ENCODE measurements at places on chromosomes 2 and 18.

GRCh38 chr2:112255875-112256274, 1.0 kb upstream of the ZC3H8 start:
- DNase-seq = no peak

DNA sequence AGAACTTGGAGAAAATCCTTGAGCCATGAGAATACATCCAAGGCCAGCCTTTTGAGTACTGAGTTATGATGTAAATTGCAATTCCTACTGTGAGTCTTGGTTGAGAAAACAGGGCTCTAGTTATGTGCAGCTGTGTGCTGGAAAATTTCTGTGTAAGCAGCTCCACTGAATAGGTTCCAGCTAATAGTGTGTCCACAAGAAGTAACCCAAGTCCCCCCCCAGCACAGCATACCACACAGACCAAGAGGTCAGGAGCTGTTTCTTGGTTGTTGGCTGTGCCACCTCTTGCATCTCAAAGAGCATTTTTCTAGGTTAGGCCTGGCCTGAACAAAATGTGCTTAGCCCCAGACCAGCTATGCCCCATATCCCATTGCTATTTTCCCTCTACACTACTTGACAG, 36.8 kb upstream of the APCDD1 start:
- DNase-seq = no peak

DNA sequence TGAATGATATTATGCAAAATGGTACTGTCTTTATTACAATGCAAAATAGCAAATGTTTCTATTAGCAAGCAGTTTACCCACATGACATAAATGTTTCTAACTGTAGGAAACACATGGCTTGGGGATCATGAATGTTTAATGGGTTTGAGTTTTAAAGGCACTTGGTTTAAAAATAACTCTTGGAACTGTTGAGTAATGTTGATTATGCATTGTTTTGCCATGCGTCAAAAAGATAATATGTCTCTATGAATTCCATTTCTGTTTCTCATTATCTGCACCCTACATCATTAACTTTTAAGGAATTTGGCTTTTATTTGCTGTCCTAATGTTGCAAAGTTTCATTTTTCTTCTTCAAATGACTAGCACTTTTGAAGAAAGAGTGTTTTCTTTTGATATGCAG, 1355.5 kb downstream of the SUCLG1 start:
- no peak for DNase-seq

DNA sequence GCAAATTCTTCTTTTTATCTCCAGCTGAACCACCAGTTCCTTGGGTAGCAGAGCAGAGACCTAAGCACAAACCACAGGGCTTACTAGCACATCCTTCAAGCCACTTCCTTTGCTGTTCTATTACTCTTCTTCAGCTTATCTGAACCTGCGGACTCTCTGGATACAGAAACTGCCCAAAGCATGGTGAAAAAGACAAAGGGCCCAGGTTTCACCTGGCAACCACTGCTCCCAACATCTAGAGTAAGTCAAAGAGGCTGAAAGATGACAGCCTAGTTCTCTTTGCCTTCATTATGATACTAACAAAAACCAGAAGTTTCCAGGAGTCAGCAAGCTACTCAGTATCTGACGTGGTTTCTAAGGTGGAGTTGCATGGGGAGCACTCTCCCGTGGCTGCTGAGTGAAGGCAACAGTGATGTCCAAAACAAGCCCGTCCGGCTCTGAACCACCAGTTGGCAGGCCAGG, 43.4 kb downstream of the KANSL3 start:
- no peak for DNase-seq

DNA sequence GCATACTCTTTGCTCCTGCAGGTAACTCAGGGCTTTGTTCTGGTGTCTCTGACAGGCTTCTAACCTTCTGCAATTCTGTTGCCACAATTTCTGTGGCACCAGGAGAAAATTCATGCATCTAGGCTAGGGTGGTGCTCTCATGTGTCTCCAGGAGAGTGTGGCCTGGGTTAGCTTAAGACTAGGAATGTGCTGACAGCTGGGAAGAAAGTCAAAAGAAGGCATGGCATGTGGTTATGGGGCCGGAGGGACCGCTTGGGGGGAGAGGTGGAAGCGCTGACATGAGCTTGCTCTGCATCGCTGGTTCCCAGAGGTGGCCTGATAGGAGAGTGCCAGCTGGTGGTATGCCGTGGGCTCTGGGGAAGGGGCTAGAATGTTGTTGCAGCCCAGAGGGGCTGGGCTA, 173.3 kb upstream of the TNP1 start:
- no peak for DNase-seq

GRCh38 chr2:183859129-183859528, 734.9 kb downstream of the NUP35 start:
- no peak for DNase-seq

DNA sequence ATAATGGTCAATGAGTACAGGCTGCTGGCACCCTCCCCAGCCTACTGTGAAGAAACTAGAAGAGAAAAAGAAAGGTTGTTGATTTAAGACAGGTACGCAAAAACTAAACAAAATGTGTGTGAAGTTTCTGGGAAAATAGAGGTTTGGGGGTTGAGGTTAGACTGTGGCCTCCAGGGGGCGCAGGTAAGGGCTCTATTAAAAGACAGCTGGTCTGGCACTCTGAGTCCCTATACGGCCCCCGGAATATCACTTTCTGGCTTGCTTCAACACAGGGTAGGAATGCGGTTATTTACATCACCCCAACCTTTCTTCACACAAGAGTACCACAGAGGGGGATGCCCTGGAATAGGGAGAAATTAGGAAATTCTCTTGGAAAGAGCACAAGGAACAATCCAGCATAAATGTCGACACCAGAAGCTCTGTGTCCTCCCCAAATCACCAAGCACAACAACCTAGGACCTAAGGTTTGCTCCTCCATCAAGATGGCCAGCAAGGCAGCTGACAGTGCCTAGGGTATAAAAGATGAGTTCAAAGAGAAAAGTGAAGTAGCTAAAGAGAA, 480.8 kb upstream of the KLHL29 start:
- no peak for DNase-seq

DNA sequence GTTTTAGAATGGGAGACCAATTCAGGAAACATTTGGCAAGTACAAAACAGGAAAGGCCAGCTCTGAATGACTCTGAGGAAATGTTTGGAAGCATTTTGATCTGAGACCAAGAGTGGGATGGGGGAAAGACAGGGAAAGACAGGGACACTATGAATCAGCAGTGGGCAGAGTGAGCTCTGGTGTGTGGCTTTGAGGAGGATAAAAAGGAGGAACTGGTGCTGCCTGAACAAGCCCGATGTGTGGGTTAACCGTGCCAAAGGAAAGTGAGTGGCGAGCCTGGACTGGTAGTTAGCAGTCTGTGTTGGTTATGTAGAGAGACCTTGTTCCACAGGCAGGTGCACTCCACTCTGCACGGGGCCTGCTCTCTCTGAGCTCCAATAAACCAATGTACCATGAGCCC, 5.3 kb downstream of the MFSD6 start:
- DNase-seq = no peak

DNA sequence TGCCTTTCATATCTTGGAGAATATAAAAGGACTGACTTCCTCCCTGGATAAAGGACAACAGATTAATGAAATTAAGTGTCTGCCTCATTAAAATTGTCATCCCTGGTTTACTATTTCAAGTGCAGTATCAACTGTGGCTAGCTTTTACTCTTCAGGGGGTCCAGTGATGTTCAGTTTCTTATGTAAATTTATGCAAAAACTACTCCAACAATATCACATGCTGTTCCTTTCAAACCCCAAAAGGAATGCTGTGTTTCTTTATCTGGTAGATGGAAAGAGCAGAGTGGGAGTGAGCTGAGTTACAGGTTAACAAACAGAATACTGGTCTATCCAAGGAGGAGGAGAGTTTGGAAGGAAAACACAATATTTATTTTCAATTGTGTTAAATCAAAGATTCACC, 283.7 kb upstream of the VWC2L start:
- no peak for DNase-seq

GRCh38 chr18:21179590-21180220, 62.3 kb upstream of the GREB1L start:
- peak; percentile 35 for DNase-seq

DNA sequence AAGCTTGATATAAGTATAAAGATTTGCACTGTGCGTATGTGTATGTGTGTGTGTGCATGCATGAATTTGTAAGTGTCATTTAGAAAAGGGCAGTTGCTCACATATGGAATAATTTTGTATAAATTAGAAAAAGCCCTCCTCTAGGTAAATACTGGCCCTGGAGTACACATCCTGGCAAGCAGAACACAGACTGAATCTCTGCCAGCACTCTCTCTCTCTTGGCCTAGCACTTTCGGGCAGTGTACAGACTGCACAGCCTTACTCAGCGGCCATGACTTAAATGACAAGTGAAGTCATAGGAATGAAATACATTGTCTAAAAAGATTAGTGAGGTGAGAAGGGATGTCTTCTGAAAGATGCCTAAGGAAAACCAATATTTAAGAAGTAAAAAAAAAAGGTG, 214.1 kb downstream of the RDH14 start:
- no peak for DNase-seq

- DNase-seq = no peak
Observed at GRCh38 chr2:240232264-240232915, 91.9 kb upstream of the OTOS start.

DNA sequence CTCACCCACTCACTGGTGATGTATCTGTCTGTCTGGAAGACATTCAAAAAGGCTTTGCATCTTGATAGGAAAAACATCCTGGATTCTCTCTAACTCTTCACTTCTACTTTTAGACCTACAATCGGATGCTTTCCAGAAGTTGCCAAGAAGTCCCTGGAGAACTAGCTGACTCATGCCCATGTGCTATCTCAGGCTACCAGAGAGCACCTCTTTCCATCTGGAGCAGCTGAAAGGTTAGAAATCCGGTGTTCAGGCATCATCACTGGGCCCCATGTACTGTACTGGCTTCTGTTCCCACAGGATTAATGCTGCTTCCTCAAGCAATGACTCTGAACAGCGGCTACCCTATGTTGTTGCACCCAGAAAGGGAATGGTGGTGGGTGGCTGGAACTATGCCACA, 259.0 kb downstream of the NBAS start:
- no peak for DNase-seq

GRCh38 chr2:42848265-42848664, 55.9 kb upstream of the HAAO start:
- no peak for DNase-seq

GRCh38 chr2:102771114-102771513, 9.3 kb downstream of the TMEM182 start:
- no peak for DNase-seq

- DNase-seq = no peak
Observed at GRCh38 chr2:12036640-12036983, 290.2 kb downstream of the LPIN1 start.

DNA sequence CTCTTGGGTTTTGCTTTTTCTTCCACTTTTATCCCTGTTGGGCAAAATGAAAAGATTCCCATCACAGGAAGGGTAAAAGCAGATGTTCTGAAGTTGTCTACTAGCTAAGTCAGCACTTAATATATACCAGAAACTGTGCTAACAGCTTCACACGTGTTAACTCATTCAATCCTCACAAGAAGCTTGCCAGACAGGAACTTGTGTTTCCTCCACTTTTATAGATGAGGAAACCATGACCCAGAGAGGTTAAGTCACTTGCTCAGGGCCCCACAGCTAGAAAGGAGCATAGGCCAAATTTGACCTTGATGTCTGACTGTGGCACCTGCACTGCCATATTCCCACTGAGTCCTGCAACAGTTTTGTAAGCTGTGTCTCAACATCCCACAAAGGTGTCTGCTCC, 76.8 kb upstream of the EPC2 start:
- DNase-seq = no peak

GRCh38 chr2:191598296-191598695, 79.6 kb upstream of the NABP1 start:
- no peak for DNase-seq

DNA sequence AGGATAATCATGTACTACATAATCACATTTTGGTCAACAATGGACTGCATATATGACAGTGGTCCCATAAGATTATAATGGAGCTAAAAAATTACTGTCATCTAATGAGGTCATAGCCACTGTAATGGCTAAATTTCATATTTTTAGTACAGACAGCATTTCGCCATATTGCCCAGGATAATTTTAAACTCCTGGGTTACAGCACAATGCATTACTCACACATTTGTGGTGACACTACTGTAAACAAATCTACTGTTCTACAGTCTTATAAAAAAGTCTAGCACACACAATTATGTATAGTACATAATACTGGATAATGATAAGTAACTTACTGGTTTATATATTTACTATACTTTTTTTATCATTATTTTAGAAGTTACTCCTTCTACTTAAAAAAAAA, 12.8 kb downstream of the EIF2AK2 start:
- DNase-seq = no peak

DNA sequence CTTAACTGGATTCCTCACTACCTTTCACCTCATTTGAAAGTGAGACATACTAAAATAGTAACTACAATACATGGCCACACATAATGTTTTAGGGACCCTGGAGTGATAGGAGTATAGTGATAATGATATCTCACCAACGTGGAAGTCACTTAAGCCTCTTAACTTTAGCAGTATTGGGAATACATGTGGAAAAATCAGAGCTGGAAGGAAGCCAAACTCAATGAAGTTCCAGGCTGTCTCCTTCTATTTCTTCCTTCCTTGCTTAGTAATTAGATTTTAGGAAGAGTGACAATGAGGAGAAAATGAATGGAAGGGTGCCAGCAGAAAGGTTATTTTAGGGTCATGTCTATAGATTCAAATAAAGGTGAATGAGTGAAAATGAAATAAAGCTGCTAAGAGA, 387.3 kb downstream of the PLCL1 start:
- DNase-seq = no peak

DNA sequence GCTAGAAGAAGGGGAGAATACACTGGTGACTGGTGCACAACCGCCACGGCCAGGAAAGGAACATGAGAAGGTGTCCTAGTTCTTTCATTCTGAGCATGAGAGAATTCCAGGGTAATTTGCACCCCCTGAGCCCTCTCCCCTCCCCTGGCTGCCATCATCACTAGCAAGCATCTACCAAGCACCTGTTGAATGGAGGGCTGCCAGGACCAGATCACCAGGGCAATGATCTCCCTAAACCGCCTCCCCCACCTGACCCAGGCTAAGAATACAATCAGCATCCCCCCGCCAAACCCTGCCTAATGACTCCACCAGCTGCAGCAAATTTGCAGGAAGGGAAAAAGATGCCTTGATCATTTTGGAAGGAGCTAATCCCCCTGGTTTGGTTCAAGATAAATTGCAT, 100.2 kb downstream of the STPG4 start:
- DNase-seq = no peak

- no peak for DNase-seq
Observed at GRCh38 chr18:46474487-46475389, 182.3 kb downstream of the LOXHD1 start.

GRCh38 chr2:47528874-47529273, 125.9 kb downstream of the MSH2 start:
- peak; percentile 27 for DNase-seq

DNA sequence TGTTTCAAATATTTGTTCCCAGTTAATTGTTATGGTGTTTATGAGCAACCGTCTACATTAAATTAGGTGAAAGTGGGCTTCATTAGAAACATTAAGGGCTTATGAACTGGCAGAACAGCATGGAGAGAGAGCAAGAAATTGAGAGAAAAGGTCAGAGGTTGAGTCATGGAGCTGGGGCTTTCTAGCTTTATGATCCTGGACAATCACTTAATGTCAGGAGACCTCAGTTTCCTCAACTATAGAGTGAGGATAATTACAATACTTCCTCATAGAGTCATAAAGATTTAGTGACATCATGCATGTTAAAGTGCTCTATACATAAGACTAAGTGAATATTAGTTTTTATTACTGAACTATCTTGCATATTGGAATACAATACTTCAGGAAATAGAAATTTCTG, 83.9 kb downstream of the PLCL1 start:
- DNase-seq = no peak

GRCh38 chr2:232372231-232373208, 6.0 kb upstream of the ALPP start:
- DNase-seq = no peak

Measured in DMS 273 treated with DMSO at 0.1 percent for 48 hours (cell line).